Iris pigment epithelial cell (primary cell): ENCODE measurements at places on chromosomes 7 and 10.

- DNase-seq, result no peak
Measured at GRCh38 chr7:107090457-107090856, 46.0 kb downstream of the PRKAR2B start.

DNA sequence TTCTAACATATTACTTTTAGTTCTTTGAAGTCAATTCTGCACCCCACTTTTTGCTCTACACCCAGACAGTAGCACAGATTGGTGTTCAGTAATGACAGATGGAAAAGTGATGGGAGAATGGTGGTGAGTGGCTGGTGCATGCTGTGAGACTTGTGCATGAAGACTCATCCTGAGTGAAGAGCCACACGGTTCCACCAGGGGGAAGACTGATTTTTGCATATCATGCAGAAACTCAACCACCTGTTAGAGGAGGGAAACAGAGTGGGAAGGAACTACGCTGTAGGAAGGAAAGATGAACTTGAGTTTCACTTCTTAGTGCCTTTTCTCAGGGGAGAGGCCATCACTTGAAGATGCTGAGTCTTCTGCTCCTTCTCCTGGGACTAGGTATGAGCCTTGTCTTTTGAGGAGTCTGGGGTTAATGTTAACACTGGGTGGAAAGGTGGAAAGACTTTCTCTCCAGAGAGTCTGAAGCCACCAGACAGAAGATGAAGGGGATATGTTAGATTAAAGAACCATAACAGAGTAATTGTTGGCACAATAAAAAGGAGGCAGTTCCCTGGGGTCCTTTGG is 9.3 kb upstream of the PRSS1 start:
- no peak for DNase-seq

DNA sequence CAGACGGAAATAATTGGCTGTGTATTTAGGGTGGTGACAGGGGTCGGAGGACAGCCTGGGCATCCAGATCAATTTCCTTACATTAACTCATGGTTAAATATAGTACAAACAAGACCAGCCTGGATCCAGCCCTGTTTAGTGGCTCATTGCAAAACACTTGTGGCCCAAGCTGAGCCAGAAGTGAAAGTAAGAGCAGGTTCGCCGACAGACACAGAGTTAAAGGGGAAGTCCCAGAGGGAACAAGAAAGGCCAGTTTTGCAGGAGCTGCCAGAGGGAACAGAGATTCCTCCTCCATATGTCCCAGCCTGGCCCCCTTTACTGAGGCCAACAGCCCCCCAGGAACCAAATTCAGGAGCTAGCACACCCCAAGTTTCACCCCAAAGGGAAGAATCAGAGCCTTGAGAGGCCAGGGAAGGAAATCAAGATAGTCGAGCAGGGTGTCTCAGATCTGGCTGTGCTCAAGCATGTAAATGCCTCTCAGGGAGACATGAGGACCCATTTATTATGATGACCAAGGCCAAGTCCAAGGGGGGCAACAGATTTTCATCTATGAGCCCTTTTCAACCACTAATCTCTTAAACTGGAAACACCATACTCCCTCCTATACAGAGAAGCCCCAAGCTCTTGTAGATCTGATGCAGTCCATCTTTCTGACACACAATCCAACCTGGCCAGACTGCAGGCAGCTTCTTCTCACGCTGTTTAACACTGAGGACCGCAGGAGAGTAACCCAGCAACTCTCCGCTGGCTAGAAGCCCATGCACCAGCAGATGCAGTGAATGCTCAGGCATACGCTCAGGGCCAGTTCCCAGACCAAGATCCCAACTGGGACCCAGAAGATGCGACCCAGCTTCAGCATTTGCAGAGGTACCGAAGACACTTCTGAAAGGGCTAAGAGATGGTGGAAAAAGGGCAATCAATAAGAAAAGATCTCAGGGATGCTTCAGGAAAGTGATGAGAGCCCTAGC is 15.9 kb upstream of the ADCK2 start:
- DNase-seq, result peak; percentile 87

- no peak for DNase-seq
Measured at GRCh38 chr7:30604901-30605300, 10.2 kb downstream of the GARS1 start.

GRCh38 chr7:108290459-108291151 is 160.4 kb upstream of the LAMB4 start:
- no peak for DNase-seq

- no peak for DNase-seq
Measured at GRCh38 chr10:119313644-119314043, 106.3 kb downstream of the GRK5 start.

- no peak for DNase-seq
Measured at GRCh38 chr7:25399000-25399750, 170.9 kb upstream of the NPVF start.

GRCh38 chr10:71516890-71517289 is 120.2 kb downstream of the CDH23 start:
- no peak for DNase-seq

GRCh38 chr7:101998906-101999240 is 181.4 kb downstream of the CUX1 start:
- no peak for DNase-seq

- no peak for DNase-seq
Measured at GRCh38 chr7:73802459-73802858, 28.3 kb upstream of the CLDN4 start.

GRCh38 chr7:147646568-147646967 is 944.0 kb upstream of the C7orf33 start:
- DNase-seq, result no peak

- DNase-seq, result no peak
Measured at GRCh38 chr7:101248276-101248675, 3.4 kb upstream of the FIS1 start.

GRCh38 chr7:21370283-21370982 is 57.5 kb upstream of the SP4 start:
- DNase-seq, result no peak

DNA sequence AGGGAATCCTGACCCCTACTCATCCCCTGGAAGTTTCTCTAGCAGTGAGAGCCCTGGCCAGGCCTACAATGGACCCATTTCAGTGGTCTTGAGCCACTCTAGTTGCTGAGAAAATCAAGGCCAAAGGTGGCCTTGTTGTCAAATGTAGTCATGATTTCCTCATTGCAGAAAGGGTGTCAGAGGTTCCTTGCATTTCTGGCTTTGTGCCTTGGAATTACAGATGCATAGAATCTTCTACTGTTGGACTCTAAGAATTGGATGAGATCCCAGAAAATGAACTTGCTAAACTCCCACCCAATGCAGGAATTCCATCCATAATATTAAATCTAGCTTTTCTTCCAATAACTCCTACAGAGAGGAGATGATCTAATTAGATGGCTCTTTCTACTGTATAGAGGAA is 12.2 kb downstream of the CPA2 start:
- peak; percentile 91 for DNase-seq

GRCh38 chr10:77159538-77160110 is 478.0 kb downstream of the KCNMA1 start:
- peak; percentile 28 for DNase-seq

- peak; percentile 21 for DNase-seq
Measured at GRCh38 chr7:136657482-136657921, 210.9 kb upstream of the CHRM2 start.

GRCh38 chr10:96695975-96696634 is 24.2 kb downstream of the PIK3AP1 start:
- no peak for DNase-seq

DNA sequence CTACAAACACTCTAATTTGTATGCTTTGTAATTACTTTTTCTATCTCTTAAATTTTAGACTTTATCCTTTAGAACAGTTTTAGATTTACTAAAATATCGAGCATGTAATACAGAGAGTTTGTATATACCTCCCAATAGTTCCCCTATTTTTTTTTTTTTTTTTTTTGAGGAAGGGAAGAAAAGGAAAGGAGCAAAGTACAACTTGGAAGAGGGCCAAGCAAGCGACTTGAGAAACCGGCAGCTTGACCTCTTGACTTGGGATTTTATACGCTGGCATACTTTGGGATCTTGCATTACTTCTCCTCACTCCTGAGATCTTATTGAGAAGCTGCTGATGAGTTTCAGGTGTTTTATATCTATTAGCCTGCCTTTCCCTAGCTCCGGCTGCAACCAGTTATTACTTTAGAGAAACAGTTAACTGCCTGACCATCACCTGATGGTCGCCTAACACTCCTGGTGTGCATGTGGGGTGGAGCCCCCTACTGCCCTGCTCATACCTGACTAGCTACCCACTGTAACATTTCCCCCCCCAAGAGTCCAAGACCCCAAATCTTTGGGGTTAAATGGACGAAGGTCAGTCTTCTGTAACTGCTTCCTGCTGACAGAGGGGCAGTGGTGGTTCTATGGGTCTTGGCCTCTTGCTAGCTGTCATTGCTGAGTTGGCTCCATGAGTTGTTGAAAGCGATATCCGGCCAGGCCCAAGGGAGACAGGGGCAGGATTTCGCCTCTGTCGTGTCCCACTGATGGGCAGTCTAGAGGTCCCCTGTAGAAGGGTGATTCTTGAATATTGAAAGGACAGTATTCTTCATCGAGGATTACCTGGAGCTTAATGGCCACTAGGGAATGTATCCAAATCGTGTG is 28.5 kb downstream of the MKLN1 start:
- DNase-seq, result peak; percentile 37

GRCh38 chr7:127792528-127793342 is 140.7 kb downstream of the SND1 start:
- no peak for DNase-seq

DNA sequence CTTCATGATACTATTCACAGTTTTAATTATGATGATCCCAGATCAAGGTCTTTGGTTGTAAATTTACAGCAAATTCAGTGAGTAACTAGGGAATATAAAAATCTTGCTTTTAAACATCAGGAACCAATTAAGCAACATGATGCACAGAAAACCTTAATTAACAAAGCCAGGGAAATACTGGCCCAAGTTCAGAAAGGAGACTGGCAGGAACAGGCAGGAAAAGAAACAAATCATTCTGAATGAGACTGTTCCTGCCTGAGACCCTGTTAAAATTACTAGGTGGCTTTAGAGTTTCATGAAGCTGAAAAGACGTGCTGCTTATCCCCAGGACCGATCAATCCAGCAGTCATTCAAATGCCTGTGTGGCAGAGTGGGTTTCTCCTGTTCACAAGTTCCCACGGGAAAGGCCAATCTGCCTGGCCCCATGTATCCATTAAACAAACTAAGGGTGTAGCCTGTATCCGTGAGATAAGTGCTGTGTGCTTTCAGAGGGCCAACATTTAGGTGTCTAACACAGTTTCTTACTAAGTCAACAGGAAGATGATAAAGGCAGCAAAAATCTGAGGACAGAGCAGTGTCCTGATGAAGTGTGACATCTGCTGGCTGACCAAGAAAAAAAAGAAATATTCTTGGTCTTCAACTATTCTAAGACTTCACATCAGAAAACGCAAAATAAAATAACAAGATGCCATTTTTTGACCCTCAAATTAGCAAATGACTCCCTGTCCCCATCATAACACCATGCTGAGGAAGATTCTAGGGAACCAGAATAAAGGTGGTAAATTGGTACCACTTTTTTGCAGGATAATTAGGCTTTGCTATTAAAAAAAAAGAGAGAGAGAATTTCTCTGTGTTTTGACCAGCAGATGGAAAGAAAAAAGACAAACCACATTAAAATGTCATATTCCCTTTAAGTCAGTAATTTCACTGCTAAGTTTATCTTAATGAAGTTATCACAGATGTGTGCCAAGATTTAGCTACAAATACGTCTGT is 34.2 kb downstream of the PUS7 start:
- DNase-seq, result peak; percentile 89

DNA sequence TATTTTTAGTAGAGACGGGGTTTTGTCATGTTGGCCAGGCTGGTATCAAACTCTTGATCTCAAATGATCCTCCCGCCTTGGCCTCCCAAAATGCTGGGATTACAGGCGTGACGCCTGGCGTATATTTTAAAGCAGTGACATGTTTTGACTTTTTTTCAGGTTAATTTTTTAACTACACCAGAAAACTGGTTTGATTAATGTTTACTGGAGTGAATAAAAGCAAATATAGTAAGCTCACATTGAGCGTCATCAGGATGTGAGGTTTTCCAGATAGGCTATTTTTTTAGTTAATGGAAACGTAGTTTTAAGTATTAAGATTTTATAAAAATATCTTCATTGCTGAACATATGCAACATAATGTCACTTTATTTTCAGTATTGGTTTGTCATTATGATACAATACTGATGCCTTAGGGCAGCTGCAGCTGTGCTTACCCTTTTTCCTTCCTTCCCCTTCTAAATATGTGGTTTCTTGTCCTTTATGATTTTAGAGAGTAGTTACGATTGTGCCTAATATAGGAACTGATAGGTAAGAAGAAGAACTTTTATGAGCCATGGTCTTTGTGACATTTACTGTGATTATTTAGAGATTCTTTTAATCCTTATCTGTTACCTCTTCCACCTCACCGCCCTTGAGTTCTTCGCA is 37.3 kb downstream of the TMEM60 start:
- no peak for DNase-seq

GRCh38 chr7:50610521-50611277 is 45.5 kb upstream of the DDC start:
- peak; percentile 84 for DNase-seq

DNA sequence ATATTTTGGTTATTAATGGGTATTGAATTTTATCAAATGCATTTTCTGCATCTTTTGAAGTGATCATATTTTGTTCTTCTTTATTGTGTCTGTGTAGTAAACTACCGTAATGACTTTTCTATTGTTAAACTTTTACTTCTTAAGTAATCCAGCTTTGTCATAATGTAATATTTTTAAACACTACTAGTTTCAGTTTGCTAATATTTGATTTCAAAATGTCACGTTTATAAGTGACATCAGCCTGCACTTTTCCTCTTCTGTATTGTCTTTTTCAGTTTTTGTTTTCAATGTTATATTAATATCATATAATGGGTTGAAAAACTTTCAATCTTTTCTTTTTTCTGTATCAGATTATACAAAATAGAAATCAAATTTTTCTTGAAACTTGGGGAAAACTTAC is 71.6 kb upstream of the ANKRD1 start:
- no peak for DNase-seq

DNA sequence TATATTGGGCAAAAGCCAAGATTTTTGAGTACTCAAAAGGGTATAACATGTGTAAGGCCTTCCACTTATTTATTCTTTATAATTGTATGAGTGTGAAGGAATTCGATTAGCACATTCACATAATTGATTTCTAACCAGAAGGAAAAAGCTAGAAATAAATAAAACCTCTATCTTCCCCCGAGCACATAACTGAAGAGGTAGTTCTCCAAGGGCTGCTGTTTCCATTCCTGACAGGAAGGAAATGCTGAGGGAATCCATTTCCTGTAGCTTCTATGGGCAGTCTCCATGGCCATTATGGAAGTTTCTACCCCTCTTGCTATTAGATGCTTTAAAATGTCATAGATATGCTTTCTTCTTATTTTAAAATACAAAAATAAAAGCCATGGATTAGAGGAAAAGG is 70.5 kb upstream of the ABCB5 start:
- DNase-seq, result no peak

DNA sequence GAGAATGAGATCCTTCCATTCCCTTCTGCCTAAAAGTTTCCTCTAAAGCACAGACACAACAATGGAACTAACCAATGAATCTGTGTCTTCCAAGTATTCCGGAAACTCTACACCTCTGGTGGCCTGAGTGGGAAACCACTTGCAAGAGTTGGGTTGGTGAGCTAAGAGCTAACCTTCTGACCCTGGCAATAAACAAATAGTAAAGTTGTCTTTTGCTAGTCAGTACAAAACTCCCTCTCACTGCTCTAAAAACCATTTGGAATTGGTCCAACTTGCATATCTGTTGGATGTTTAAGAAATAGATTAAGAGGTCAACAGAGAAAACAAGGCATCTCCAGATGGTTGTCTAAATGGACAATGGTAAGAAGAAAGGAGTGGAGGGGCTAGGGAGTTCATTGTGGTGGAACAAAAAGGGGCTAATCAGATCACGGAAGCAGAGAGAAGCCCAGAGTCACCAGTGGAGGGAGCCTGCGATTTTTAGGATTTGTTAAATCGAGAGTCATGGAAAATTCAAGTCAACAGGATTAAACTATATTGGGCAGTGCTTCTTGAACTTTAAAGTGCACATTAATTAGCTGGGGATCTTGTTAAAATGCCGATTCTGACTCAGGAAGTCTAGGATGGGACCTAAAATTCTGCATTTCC is 192.3 kb downstream of the EVX1 start:
- peak; percentile 47 for DNase-seq
